ENCODE measurements at places on chromosomes 16 and 17.
A peak's percentile ranks its signal among the peaks of the same experiment; 100 is the strongest.

- DNase-seq = no peak
Measured at GRCh38 chr17:17983376-17983775, 10.7 kb downstream of the DRC3 start.

- DNase-seq = no peak
Measured at GRCh38 chr17:21162394-21162775, 35.6 kb downstream of the DHRS7B start.

DNA sequence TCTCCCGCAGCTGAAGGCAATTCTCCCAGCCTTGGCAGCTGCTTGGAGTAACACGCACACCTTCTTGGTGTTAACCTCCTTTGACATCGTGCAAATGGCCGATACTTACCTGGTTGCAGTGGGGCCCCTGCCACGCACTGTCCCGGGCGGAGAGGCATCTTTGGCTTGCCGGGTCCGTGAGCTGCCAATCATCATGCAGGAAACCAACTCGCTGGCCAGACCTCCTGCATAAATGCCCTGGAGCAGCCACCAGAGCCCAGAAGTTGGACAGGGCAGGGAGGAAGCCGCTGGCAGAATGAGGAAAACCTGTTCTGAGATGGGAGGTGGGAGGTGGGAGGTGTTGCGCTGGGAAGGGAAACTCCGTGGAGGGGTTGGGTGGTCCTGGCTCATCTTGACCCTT is 41.7 kb upstream of the CREBBP start:
- no peak for DNase-seq

GRCh38 chr17:68957944-68958343 is 2.8 kb upstream of the ABCA8 start:
- no peak for DNase-seq

DNA sequence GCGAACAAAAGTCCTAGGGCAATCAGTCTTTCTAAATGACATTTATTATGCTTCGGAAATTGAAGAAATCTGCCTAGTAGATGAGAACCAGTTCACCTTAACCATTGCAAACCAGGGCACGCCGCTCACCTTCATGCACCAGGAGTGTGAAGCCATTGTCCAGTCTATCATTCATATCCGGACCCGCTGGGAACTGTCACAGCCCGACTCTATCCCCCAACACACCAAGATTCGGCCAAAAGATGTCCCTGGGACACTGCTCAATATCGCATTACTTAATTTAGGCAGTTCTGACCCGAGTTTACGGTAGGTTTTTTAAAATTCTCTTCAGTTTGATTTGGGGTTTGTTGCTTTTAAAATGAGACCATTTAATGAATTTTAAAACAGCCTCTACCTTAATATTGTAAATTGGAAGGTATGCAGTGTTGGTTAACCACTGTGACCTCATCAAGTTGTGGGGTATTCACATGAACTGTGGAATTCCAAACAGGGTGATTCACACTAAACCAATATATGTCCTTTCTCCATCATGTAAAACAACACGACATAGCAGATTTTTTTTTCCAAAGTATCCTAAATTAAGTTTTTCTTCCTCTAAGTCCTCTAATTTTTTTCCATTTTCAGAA is 6.2 kb upstream of the EVI2A start:
- DNase-seq = no peak

- DNase-seq = no peak
Measured at GRCh38 chr16:48560692-48561091, 49.3 kb downstream of the N4BP1 start.

DNA sequence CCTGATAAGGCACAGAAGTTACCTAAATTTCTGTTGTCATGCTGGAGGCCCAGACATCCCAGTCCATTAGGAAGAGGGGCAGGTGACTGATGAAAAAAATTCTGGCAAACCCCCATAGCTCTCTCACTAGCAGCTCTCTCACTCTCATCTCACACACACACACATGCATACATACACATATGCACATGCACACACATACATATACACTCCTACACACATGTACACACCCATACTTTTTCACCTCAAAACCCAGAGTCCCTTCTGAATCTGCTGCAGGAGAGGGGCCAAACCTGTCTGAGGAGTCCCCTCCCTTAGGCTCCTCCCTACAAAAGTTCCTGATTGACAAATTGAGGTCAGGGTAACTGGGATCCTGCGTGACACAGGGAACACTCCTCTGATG is 22.6 kb upstream of the SDR42E2 start:
- DNase-seq = no peak

DNA sequence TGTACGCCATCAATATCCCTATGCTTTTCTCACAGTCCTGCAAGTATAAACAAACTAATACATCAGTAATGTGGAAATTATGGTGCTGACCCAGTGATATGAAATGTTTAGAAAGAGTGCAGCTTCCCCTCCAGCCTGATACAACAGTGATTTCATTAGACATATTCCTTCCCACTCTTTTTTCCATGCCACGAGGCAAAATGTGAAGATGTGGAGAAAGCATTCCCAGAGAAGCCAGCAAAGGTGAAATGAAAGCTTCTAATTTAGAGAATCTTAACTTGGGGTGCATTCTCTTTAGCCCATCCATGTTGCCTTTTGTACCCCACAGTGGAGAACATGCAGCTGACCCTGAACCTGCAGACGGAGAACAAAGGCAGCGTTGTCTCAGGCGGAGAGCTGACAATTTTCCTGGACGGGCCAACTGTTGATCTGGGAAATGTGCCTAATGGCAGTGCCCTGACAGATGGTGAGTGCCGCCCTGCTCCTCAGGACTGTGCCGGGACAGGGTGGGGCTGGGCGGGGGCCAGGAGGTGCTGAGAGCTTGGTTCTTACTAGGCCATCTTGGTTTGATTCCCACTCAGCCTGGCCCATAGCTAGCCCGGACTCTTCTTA is 77.8 kb downstream of the WWP2 start:
- no peak for DNase-seq

- no peak for DNase-seq
Measured at GRCh38 chr17:64940055-64940454, 20.8 kb upstream of the LRRC37A3 start.

DNA sequence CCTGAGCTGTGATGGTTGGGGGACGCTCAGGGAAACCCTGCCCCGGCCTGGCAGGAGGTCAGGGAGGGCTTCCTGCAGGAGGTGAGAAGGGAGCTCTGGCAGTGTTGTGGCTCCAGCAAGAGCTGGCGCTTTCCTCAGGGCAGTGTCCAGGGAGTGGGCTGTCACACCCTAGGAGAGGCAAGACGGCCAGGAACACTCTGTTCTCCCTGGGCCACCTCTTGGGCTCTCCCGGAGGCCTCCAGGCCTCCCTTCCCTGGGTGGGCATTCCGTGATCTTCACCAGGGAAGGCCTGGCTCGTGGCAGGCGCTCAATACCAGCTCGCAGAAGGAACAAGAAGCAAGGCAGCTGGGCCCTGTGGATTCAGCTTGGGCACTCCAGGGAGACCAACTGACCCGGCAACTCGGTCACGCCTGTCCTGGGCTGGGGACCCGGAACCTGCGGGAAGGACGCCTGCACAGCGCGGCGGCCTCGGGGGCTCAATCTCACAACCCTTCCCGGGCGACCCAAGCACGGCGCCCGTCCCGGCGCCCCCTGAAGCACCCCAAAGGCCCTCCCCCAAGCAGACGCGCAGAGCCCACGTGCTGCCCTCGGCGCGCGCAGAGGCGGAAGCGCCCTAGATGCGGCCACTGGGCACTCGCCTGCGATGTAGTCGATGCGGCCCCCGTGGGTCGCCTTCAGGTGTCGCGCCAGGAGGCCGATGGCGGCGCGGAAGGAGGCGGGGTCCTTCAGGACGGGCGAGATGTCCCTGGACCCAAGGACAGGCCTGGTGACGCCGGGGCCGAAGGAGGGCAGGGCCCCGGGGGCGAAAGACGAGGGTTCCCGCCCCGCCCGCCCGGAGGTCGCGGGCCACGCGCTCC is 588 bp downstream of the APRT start:
- DNase-seq = peak; percentile 50

- DNase-seq = no peak
Measured at GRCh38 chr17:15157051-15157450, 108.1 kb downstream of the PMP22 start.

GRCh38 chr16:88023366-88023765 is 72.1 kb downstream of the BANP start:
- DNase-seq = no peak

GRCh38 chr17:49555495-49556222 is 20.0 kb upstream of the NXPH3 start:
- DNase-seq = no peak

DNA sequence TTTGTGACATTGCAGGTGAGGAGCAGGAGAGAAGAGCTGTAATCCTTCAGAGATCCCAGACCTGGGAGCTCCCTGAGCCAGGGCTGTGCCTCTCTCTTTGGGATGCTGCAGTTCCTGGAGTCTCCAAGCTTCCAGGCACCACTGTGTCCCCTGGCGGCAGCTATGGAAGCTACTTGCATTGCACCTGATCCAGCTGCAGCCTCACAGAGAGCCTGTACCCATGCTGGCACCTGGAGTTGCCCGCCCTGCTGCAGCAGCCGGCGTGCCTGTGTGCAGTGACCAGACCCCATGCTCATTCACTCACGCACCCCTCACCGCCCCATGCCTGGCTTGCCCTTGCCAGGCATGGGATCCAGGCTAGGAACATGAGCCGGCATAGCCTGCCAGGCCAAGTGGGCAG is 51.8 kb upstream of the MED9 start:
- DNase-seq = no peak

DNA sequence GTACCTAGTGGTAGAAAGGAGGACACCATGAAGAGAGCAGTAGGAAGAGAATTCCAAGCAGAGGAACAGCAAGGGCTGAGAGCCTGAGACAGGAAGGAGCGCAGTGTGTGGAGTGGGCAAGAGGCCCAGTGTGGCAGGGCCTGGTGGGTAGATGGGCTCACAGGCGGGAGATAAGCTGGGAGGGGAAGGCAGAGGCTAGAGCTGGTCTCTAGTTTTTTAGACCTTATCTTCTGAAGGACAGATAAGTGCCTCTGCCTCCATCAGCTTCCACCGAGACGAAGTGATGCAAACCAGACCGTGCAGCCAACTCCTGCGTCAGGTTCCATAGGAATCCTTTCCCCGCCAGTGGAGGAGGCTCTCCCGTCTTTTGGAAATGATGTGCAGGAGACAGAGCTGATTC is 33.6 kb downstream of the CDH1 start:
- DNase-seq = no peak
